Stimulated activated CD8-positive, alpha-beta memory T cell treated with anti-CD3 and anti-CD28 coated beads, Interleukin-15, amount 100 ng/mL, for 24 hours (primary cell): ENCODE measurements at places on chromosomes 4 and X.

- no peak for DNase-seq
Observed at GRCh38 chrX:66050140-66050569, 10.3 kb upstream of the VSIG4 start.

DNA sequence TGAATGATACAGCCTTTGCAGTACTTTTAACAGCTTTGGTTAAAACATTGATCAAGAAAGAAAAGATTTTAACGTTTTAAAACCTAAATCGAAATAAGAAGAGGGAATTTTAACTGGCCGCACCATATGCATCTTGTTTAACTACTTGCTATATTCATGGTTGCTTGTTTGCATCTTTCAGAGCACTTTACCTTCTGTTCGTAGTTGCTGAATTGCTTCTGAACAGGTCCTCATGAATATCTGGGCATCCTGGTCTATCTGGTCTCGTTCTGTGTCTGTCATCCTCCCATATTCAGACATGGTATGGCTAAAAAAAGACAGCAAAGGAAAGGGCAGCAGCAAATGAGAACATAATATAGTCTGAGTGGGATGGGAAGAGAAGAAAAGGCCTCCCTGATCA is 72.3 kb downstream of the NSG1 start:
- no peak for DNase-seq

- DNase-seq = no peak
Observed at GRCh38 chrX:12804655-12805054, 13.4 kb downstream of the PRPS2 start.

DNA sequence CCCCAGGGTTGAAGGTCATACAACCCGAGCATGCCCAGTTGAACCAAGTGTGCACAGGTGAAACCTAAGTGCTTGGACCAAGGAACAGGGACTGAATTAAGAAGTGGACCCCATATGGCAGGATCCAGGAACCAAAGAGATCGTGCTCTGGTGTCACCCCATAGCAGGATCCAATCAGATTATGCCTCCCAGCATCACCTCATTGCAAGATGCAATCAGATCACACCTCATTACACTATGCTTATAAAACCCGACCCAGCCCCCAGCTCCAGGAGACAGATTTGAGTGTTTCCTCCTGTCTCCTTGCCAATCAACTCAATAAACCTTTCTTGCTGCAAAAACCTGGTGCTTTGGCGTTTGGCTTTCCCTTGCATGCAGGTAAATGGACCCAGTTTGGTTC is 37.6 kb downstream of the EFHC2 start:
- no peak for DNase-seq

GRCh38 chrX:15781961-15782699 is 8.2 kb upstream of the ZRSR2 start:
- DNase-seq = no peak

DNA sequence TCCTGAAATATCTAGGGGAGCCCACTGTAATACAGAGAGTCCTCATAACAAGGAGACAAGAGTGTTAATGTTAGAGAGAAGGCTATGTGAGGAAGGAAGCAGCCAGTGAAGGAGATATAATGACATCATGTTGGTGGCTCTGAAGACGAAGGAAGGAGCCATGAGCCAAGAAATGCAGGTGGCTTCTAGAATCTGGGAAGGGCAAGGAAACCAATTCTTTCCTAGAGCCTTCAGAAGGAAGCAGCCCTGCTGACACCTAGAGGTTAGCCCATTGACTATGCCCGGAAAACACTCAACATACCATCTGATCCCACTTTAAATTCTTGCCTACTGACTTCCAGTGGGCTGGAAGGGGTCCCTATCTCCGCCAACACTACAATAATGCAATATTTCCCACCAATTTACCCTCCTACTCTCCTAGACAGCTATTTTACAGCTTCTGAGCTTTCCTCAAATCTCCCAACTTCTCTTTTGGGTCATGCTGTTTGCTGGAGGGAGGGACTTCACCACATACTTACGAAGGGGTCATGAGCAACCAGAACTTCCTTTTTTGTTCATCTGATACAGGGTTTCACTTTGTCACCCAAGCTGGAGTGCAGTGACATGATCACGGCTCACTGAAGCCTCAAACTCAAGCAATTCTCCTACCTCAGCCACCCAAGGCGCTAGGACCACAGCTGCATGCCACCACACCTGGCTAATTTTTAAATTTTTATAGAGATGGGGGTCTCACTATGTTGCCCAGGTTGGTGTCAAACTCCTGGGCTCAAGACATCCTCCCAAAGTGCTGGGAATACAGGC is 25.2 kb upstream of the G3BP2 start:
- DNase-seq = no peak

DNA sequence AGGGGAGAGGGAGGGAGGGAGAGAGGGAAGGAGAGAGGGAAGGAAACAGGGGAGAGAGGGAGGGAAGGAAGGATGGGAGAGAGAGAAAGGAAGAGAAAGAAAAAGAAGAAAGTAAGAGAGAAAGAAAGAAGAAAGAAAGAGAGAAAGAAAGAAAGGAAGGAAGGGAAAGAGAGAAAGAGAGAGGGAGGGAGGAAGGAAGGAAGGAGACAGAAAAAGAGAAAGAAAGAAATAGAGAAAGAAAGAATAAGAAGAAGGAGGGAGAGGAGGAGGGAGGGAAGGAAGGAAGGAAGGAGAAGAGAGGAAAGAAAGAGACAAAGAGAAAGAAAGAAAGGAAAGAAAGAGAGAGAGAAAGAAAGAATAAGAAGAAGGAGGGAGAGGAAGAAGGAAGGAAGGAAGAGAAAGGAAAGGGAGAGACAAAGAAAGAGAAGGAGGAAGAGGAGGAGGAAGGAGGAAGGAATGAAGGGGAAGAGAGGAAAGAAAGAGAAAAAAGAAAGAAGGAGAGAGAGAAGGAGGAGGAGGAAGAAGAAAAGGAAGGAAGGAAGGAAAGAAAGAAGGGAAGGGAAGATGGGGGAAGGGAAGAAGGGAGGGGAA is 189.6 kb downstream of the PARM1 start:
- no peak for DNase-seq

DNA sequence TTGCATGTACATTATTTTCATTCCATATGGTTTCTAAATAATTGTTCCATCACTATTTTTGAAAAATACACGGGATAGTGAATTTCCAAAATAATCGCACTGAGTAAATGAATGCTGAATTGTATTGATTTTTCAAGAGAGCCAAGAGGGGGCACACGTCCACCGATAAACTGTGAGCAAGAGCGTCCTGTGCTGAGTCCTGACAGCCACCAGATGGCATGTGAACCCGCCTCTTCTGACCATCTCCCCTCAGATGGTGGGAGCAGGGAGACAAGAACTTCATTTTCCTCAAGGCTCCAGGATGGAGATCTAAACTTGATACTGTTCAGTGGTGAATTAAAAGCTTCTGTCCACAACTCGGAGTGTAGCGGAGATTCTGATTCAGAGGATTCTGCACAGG is 30.6 kb upstream of the IL9R start:
- no peak for DNase-seq

GRCh38 chr4:15930314-15930713 is 8.2 kb downstream of the FGFBP1 start:
- DNase-seq = no peak

DNA sequence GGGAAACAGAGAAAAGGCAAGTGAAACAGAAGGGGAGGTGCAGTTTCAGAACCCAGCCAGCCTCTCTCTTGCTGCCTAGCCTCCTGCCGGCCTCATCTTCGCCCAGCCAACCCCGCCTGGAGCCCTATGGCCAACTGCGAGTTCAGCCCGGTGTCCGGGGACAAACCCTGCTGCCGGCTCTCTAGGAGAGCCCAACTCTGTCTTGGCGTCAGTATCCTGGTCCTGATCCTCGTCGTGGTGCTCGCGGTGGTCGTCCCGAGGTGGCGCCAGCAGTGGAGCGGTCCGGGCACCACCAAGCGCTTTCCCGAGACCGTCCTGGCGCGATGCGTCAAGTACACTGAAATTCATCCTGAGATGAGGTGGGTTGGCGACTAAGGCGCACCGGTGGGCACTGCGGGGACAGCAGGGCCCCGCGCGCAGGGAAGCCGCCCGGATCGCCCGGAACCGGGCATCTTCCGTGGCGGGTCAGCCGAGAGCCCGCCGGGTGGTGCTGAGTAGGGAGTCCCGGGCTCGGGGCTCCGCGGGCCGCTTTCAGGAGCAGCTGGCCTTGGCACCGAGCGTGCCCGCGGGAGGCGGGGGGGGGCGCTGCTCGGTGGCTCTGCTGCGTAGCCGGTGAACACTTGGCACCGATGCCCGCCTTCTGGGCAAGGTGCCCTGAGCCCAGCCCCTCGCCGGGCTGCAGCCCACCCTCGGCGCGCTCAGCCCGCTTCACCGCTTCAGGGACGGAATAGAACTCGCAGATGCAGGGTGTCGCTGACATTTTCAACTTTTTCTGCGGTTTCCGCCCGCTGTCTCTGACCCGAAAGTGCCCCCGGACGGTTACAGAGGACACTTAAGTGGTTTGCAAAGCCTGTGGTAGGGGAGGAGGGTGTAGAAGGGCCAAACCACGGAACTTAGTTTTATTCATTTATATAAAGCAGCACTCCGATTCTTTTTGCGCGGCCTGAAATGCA is at the start of gene CD38:
TSS of gene CD38 (plus strand) at position 40 of the 953 bp plus-strand sequence. CDS start at position 127, 87 bp downstream.
- no peak for DNase-seq

DNA sequence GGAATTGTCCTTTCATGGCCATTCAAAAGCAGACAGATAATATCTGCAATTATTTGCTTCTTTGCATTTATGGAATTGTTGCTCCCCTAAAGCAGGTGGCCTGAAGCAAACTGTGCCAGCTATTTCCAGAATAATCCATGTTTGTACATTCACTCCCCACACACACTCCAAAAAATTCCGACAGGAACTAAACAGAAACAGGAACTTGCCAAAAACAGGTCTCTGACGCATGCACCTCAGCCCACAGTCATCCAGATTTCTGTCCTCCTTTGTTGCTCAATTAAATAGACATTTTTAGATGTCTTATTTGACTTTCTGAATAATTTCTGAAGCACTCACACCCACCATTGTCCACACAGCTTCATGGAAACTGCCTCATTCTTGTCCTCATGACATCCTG is 71.5 kb upstream of the EDNRA start:
- no peak for DNase-seq

DNA sequence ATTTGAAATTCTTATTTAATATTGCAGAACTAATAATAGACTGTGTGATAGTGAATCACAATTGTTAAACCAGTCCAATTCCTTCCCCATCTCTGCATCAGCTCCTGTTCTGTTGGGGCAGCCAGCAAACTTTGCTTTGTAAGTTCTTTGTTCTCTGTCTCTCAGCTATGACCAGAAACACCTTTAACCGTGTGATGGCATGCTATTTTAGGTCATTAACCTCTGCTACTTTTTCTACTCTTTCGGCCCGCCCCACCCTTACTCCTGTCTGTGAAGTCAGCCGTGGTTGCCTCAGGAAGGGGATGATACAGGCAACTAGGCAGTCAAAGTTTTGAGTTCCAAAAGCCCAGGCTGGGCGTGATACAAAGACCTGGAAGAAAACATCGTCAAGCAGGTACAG is 51.3 kb upstream of the EGFL6 start:
- DNase-seq = no peak

DNA sequence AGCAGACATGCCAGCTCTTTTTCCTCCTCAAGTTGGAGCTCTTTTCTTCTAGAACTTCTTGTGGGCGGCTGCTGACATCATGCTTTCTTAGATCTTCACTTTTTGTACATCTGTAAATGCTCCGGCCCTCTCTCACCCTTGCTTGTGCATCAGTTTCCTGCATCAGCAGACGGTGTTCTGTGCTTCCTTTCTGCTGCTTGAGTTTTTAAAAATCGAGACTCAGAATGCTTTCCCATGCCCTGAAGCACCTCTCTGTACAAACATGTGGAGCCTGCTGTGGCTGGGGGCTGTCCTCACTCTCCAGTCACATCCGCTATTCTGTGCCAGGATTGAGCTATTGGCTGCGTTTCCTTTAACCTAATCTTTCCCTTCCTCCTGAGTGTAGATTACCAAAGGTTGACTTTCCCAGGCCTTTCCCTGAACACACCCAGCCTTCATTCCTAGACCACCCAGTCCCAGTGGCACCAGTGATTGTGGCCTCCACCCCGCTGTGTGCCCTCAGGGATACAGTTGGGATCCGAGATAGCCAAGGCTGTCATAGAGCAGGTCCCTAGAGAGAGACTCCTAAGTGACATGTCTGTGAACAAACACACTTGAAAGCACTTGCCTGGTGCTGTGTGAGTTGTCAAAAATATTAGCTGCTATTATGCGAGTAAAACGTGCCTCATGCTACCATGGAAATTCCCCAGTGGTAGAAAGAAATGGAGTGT is 41.9 kb downstream of the TNIP2 start:
- no peak for DNase-seq

DNA sequence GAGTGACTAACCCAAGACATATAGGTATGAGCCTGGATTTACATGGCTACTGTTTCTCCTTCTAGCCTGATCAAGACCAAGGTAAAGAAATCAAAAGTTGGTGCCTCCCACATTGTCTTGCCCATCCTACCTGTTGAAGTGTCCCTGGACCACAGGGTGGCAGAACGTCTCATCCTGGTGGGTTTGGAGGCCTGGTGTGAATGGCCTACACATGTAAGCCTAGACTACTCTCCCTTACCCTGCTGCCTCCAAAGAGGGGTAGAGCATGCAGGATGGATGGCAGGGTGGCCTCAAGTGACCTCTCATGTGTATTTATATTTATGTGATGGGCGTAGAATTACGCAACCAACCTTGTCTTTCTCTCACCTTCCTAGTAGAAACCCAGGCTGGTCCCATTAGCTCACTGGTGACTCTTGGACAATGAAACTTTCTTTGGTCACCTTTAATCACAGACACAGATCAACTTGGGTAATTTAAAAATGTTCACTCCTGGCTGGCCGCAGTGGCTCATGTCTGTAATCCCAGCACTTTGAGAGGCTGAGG is 73.3 kb upstream of the SOD3 start:
- no peak for DNase-seq

- no peak for DNase-seq
Observed at GRCh38 chrX:52425775-52426174, 57.0 kb downstream of the XAGE2 start.

DNA sequence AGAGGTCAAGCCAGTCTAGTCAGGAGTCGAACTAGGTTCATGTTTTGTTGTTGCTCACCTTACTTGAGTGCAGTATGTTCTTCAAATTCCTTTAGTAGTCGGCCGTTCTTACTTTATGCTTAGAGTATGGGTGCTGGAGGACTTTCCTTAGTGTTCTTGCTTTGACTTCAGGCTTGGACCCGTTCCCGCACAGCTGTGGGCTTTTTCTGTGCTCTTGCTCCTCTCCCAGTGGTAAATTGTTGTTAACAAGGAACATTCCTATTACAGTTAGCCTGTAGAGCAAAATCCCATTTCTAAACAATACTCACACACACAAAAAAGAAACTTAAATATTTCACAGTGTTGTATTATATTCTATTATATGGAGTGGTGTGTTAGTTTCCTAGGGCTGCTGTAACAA is 113.5 kb downstream of the RAP1GDS1 start:
- no peak for DNase-seq

DNA sequence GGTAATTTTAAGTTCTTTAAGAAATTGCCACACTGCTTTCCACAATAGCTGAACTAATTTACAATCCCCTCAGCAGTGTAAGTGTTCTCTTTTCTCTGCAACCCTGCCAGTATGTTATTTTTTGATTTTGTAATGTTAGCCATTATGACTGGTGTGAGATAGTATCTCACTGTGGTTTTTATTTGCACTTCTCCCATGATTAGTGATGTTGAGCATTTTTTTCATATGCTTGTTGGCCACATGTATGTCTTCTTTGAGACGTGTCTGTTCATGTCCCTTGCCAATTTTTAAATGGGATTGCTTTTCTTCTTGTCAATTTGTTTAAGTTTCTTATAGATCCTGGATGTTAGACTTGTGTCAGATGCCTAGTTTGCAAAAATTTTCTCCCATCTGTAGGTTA is 86.1 kb downstream of the BMP3 start:
- no peak for DNase-seq

GRCh38 chr4:4689694-4690440 is 148.0 kb upstream of the STX18 start:
- DNase-seq = no peak

GRCh38 chr4:36677112-36677511 is 395.7 kb downstream of the DTHD1 start:
- no peak for DNase-seq

- DNase-seq = no peak
Observed at GRCh38 chrX:19639056-19639455, 123.7 kb upstream of the MAP3K15 start.
